Thoracic aorta (tissue), 2 donors: ENCODE measurements at places on chromosomes 5 and 9.

DNA sequence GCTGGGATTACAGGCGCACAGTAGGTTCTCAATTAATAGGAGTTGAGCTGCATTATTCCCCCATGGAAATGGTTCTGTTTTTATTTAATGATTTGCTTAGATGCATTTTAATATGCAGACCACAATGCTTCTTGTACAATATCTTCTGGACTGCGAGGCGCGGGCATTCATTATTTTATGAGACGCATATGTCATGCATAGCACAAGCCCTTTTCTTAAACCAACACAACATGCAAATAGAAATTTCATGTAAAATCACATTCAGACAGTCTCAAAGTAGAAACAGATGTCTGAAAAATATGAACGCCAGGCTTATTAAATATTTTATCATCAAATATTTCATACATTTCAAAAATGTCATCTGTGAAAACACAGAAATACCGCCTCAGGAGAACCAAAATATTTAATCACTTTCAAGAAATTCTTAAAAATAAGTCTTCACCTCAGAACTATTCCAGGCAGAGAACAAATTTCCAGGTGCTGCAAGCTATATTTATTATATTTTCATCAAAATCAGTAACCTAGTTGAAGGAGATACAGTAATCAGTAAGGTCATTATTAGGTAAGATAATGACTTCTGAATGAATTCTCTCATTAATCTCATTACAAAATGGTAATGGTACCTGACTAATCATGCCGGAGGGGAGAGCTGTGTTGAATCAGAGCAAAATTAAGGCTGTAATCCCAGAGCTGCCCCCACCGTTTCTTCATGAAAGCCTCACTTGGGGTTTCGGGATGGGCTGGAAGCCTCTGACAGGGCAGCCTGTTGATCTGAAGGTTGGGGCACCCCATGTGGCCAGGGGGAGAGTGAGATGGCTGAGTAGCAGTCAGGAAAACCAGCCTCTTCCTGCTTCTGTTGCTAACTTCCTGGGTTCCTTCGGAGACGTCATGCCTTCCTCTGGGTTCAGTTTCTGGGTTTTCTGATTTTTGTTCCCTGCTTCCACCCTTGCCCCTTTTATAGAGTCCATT lies 133.9 kb upstream of the ZNF618 start:
- DNase-seq: no peak

DNA sequence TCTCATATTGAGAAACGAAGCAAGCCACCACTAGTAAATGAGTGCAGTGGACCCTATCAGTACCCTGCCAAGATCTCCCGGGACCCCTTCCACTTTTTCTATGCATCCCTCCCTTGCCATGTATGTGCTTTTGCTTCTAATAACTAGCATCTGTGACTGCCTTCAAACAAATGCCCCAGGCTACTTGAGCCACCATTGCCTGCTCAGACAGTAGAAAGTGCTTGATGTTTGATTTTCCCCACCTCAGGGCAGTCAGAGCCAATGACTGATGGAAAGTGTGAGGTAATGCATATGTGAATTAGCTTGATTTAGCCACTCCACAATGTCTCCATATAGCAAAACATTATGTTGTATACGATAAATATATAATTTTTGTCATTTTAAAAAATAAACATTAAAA lies 797.3 kb upstream of the ACO1 start:
- no peak for DNase-seq

- DNase-seq: no peak
Observed at GRCh38 chr5:170338933-170339779, 41.6 kb upstream of the LCP2 start.

DNA sequence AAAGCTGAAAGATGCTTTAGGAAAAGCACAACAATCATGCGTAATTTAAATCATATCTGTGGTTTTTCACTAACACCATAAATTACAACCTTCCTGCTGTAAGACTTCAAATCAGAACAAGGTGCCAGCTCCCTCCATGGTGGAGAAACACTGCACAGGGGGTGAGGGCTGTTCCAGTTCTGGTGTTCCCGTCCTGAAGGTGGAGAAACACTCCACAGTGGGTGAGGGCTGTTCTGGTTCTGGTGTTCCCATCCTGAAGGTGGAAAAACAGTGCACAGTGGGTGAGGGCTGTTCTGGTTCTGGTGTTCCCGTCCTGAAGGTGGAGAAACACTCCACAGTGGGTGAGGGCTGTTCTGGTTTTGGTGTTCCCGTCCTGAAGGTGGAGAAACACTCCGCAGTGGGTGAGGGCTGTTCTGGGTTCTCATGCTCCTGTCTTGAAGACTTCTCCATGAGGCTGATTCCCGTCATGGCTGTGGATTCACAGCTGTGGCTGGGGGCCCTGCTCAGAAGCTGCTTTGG lies 12.9 kb downstream of the PLEKHG4B start:
- no peak for DNase-seq

GRCh38 chr9:30774326-30774725 lies 1610.1 kb upstream of the ACO1 start:
- DNase-seq: no peak

GRCh38 chr5:111461934-111462333 lies 50.4 kb downstream of the STARD4 start:
- DNase-seq: no peak

DNA sequence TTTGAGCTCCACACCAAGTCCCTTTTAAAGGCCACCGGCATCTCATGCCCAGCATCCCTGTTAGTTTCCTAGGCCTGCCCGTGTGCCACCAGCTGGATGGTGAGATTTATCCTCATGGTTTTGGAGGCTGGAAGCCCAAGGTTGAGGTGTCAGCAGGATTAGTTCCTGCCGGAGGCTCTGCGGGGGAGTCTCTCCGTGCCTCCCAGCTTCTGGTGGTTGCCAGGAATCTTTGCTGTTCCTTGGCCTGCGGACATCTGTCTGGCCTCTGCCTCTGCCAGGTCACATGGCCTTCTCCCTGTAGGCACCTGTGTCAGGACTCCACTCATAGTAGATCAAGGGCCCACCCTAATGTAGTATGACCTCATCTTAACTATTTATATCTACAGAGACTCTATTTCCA lies 45.4 kb downstream of the JADE2 start:
- no peak for DNase-seq

DNA sequence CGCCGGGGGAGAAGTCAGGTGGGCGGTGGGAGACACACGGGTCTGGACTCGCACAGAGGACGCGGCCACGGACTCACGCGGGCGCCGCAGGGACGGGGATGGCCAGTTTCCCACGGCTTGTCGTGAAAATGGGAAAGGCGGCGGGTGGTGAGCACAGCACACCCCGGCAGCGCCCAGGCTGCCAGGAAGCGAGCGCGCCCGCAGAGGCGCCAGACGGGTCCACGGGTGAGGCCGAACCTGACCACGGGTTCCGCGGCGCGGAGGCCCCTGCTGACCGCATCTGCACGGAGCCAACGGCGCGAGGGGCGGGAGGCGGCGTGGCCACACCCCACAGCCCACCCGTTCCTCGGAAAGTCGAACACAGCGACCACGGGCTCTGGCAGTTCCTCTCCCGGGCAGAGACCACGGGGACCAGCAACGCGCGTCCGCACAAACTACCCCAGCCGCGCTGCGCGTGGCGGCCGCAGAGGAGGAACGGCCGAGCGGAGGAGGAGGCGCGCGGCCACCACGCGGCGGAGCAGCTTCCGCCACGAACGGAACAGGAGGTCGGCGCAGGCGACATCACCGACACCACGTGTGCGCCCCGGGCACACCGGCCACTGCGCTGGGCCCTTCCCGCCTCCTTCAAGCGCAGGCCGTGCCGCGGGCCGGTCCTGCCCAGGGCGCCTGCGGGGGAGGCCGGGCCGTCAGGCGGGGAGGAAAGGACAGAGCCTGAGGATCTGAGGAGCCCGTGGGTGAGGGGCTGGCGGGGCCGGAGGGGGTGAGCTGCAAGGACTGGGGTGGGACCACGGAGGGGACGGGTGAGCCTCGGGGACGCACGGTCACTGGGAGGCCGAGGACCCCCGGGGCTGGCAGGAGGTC lies 5.6 kb downstream of the EXD3 start:
- DNase-seq: no peak

GRCh38 chr5:164364237-164365208 lies 859.1 kb downstream of the MAT2B start:
- DNase-seq: no peak

GRCh38 chr9:108213511-108213910 lies 642.3 kb downstream of the ACTL7B start:
- no peak for DNase-seq

DNA sequence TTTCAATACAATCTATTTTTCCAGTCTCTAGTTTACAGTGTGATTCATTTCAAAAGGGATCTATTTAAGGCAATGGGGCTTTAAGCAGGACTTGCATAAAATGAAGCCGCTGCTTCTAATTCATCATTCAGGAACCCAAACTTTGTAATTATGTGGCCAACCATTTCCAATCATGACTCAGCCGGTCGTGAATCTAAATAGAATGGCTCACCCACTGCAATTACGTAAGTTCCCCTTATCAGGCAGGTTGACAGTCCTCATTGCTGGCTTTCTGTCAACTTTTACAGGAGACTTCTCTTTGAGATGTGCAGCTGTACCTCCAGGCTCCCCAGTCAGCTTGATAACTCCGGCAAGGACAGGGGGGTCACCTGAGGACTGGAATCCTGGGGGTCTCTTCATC lies 152.8 kb upstream of the DAP start:
- DNase-seq: no peak

DNA sequence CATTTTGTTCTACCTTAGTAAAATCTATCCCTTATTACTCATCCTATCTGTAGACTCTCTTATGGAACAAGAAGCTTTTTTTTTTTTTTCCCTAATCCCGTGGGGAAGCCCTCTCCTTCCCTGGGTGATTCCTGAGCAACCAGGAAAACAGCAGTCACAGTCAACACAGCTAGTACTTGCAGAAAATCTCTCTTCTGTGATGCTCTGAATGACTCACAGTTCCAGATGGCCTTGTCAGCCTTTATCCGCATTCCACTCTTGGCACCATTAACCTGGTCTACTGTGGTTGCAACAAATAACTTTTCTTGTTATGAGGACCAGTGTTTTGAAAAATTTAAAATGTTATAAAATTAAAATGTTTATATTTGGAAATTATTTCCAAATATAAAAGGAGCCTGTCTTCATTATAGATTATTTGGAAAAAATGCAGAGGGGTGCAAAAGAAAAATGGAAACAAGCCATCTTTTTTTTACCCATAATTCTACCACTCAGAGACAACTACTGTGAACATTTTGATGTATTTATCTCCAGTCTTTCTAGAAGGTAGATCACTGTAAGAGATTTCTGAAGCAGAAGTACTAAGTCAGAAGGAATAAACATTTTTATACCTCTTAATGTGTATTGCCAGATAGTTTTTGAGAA lies 486.7 kb downstream of the RAB3C start:
- no peak for DNase-seq

DNA sequence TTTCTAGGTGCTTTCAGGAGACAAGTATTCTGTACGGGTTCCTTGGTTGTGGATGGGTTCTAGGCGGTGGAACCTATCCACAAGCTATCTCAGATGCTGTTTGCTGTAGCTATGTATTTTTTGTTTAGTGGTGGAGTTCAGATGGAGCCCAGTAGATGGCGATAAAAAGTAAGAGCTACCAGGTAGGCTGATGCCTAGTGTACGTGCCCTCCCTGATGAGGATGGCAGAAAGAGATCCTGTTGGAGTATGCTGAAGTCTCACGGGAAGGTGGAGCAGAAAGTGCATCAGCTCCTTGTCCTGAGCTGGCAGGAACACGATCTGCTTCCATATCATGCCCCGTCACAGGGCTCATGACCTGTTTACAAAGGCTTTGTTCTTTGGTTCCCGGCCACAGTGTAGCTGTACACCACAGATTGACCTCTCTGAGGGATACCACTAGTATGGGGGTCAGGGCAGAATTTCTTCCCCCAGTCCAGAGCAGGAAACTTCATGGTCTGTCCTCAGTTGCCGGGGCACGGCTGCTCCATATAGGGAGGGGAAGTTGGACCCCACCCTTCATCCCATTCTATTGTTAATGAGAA lies 12.6 kb upstream of the UGT3A2 start:
- no peak for DNase-seq

- DNase-seq: no peak
Observed at GRCh38 chr9:125811002-125811401, 63.8 kb downstream of the PBX3 start.

- DNase-seq: no peak
Observed at GRCh38 chr5:135156715-135157404, 122.8 kb upstream of the PITX1 start.

DNA sequence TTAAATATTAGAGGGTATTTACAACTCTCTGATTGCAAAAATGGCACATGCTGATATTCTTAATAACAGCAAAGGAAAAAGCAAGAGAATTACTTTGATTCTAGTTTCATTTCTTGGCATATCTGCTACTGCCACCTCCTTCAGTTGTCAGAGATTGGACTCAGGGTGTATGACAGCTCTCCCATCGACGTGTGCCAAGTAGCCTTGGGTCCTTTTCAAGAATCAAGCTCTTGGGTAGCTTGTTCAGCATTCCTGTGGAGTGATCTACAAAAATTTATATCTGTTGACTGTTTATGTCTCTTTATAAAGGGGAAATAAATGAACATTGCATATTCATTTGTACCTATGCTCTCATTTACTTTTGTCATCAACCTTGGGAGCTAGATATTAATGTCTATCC lies 315.6 kb downstream of the PRR16 start:
- no peak for DNase-seq

DNA sequence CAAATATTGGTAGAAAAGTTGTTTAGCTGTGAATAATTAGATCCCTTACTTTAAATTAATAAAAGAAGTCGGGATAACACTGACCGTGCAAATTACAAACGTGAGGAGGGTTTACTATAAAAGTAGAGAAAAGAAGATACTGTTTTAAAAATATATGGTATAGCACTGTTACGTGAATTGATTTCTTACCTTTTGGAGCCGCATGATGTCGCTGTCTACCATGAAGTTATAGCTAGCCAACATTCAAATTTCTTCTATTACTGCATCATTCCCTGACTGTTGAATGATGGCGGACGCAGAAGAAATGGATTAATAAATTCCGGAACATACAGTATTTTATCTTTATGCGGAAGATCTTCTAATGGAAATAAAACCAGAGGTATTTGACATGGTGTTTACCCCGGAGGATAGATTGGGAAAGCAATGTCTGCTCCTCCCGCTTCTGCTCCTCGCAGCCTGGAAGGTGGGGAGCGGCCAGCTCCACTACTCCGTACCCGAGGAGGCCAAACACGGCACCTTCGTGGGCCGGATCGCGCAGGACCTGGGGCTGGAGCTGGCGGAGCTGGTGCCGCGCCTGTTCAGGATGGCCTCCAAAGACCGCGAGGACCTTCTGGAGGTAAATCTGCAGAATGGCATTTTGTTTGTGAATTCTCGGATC lies at the start of gene PCDHA6:
Gene PCDHA6 (plus strand): TSS at position 257 of the 658 bp plus-strand sequence. CDS start 132 bp downstream, at position 389.
- no peak for DNase-seq

DNA sequence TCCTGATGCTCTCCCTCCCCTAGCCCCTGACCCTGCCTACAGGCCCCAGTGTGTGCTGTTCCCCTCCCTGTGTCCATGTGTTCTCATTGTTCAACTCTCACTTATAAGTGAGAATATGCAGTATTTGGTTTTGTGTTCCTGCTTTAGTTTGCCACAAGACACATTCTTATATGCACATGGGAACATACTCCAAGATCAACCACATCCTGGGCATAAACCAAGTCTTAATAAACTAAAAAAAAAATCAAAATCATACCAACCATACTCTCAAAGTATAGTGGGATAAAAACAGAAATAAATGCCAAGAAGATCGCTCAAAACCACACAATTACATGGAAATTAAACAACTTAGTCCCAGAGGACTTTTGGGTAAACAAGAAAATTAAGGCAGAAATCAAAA lies 11.2 kb upstream of the ZCCHC9 start:
- DNase-seq: no peak
